Cerebellum (tissue), 4 donors: ENCODE measurements at places on chromosomes 5 and 9. TPM values are rescaled to one million over a fixed set of nuclear protein-coding genes. Genes with fewer than 3 reads are reported as not detected.

- no peak for DNase-seq
These were observed 1.8 kb upstream of the FAT2 start for GRCh38 chr5:151592855-151593408.

DNA sequence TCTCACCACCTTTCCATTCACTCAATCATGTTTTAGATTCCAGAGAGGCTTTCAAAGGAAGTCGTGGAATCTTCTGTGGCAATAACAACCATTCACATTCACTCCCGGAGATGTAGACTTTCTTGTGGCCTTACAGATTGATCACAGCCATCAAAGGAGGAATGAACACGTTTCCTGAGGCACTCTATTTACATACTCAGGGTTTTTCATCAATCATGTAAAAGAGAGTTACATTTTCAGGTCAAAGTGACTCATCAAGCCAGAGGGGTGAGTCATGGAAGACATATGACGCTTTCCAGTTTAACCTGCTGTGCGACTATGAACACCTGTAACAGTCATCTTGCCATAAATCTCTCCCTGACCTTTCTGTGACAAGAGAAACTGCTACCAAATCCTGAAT lies 39.3 kb upstream of the RAD23B start:
- no peak for DNase-seq

- DNase-seq: no peak
These were observed 187.6 kb downstream of the CETN3 start for GRCh38 chr5:90221951-90222350.

- no peak for DNase-seq
These were observed 34.3 kb downstream of the NFIB start for GRCh38 chr9:14279671-14280070.

Gene ZNF618
- total RNA-seq: 23.9 TPM
